CD8-positive, alpha-beta memory T cell (primary cell): ENCODE measurements at places on chromosomes 12 and 14.

- H3K4me1 ChIP-seq: no peaks in the 10 kb centered on the region
- H3K4me3 ChIP-seq: no peak overlapping the region
- H3K36me3 ChIP-seq: no peaks in the 10 kb centered on the region
- no peak for DNase-seq
- no peak overlapping the region for H3K27ac ChIP-seq
These were observed 297.0 kb downstream of the SSPN start for GRCh38 chr12:26492406-26492805.

DNA sequence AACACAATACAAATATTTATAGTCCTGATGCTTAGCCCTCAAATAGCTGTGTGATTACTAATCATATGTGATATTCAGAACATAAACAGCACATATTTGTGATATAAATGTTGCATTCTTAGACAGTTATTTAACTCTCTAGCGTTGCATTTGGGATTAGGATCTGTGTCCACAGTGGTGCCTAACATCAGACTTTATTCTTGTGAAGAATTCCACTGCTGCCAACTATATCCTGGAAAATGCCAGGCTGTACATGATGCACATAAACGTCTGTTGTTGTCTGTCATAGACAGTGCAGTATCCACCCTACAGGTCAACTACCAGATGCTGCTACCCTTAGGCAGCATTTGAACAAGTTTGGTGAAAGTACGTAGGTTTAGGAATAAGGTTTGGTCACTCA is 39.0 kb downstream of the SLC38A4 start:
- H3K36me3 ChIP-seq: no peaks in the 10 kb centered on the region
- no peak for DNase-seq
- H3K4me1 ChIP-seq: no peaks in the 10 kb centered on the region
- H3K27ac ChIP-seq: no peak overlapping the region
- no peak overlapping the region for H3K4me3 ChIP-seq

DNA sequence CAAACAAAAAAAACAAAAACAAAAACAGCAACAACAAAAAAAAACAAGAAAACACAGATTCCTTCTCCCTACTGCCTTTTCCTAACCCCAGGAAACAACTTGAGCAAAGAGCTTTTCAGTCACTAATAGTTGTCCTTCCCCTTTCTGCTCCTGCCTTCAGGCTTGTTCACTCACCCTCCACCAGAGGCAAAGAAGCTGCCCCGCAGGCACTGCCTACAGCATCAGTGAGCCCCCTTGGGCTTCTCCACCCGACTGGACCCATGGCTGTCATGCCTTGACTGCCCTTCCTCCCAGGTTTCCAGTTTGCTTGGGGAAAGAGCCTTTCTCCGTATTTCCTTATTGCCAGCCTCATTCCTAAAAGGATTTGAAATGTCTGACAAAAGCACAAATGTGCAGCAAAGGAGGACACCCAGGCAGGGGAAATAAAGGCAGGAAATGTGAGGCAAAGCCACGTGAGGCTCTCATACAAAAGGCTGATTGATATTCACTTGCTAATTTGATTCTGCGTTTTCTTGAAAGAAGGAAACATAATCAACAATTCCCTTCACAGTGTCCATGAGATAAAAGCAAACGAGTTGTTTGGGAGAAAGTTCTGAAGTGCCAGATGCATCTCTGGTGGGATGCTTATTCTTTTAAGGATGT is 85.7 kb downstream of the GPATCH2L start:
- DNase-seq: no peak
- no peaks in the 10 kb centered on the region for H3K4me1 ChIP-seq
- H3K4me3 ChIP-seq: no peak overlapping the region
- no peaks in the 10 kb centered on the region for H3K36me3 ChIP-seq

- H3K4me1 ChIP-seq: peaks cover 20% of the 10 kb centered on the region
- DNase-seq: no peak
- no peak overlapping the region for H3K4me3 ChIP-seq
- no peaks in the 10 kb centered on the region for H3K27me3 ChIP-seq
- no peaks in the 10 kb centered on the region for H3K36me3 ChIP-seq
- H3K27ac ChIP-seq: no peak overlapping the region
These were observed 88.4 kb upstream of the PARP11 start for GRCh38 chr12:3961591-3961990.

DNA sequence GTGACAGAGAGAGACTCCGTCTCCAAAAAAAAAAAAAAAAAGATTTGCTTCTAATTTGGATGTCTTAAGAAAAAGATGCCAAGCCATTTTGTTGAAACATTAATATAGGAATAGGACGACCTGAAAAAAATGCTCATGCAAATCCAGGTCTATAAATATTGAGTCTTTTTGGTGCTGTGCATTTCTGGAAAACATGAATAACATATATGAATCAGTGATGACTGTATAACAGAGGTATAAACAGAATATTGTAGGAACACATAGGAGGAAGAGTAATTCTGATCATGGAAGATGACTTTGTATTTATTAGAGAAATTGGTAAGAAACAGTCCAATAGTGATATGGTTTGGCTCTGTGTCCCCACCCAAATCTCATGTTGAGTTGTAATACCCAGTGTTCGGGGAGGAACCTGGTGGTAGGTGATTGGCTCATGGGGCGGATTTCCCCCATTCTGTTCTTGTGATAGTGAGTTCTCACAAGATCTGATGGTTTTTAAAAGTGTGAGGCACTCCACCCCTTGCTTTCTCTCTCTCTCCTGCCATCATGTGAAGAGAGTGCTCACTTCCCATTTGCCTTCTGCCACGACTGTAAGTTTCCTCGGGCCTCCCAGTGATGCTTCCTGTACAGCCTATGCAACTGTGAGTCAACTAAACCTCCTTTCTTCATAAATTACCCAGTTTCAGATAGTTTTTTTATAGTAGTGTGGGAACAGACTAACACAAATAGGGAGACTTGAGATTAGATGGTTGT is 3.0 kb upstream of the SRSF5 start:
- peaks cover 21% of the 10 kb centered on the region for H3K4me1 ChIP-seq
- no peak overlapping the region for H3K27ac ChIP-seq
- no peaks in the 10 kb centered on the region for H3K27me3 ChIP-seq
- no peak overlapping the region for H3K4me3 ChIP-seq
- DNase-seq: no peak

- no peak overlapping the region for H3K4me3 ChIP-seq
- no peak overlapping the region for H3K27ac ChIP-seq
These were observed 124.1 kb upstream of the MED13L start for GRCh38 chr12:116401565-116401964.

GRCh38 chr12:67784831-67785230 is 136.3 kb downstream of the DYRK2 start:
- H3K27ac ChIP-seq: no peak overlapping the region
- no peaks in the 10 kb centered on the region for H3K36me3 ChIP-seq
- DNase-seq: no peak
- H3K27me3 ChIP-seq: no peaks in the 10 kb centered on the region
- no peak overlapping the region for H3K4me3 ChIP-seq

- DNase-seq: no peak
- no peaks in the 10 kb centered on the region for H3K27me3 ChIP-seq
- H3K36me3 ChIP-seq: no peaks in the 10 kb centered on the region
- H3K4me3 ChIP-seq: no peak overlapping the region
- no peaks in the 10 kb centered on the region for H3K4me1 ChIP-seq
These were observed 1267.6 kb downstream of the SLC16A7 start for GRCh38 chr12:60863421-60863820.

GRCh38 chr12:106682594-106683234 is 91.8 kb upstream of the RIC8B start:
- no peak overlapping the region for H3K4me3 ChIP-seq
- no peaks in the 10 kb centered on the region for H3K36me3 ChIP-seq
- no peak for DNase-seq
- no peaks in the 10 kb centered on the region for H3K4me1 ChIP-seq

GRCh38 chr14:68961781-68962584 is 17.1 kb downstream of the ACTN1 start:
- no peaks in the 10 kb centered on the region for H3K27me3 ChIP-seq
- no peaks in the 10 kb centered on the region for H3K36me3 ChIP-seq
- H3K27ac ChIP-seq: no peak overlapping the region
- no peak for DNase-seq

GRCh38 chr14:93926873-93927799 is at the start of gene FAM181A:
TSS of gene FAM181A (plus strand) at chr14:93927344. CDS start at chr14:93928286, 942 bp downstream.
- H3K36me3 ChIP-seq: no peaks in the 10 kb centered on the region
- no peak for DNase-seq
- no peak within 1 kb of the TSS for H3K4me3 ChIP-seq
- no peaks in the 10 kb centered on the region for H3K4me1 ChIP-seq

DNA sequence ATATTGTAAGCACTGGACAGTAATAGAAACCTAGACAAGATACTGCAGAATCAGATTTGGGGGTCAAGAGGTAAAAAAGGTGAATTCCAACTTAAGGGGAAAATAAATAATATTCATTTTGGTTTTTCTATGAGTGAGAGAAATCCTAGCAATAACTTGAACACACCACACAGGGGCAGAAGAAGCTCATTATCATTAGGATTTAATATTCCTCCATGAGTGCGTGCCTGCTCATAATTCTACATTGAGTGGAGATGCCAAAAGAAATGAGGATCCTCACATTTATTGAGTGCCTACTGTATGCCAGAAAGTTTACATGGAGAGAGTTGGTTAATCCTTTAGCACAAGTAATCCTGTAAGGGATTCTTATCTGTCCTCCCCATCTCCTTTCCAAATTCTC is 40.5 kb upstream of the C14orf132 start:
- no peaks in the 10 kb centered on the region for H3K4me1 ChIP-seq
- H3K4me3 ChIP-seq: no peak overlapping the region
- DNase-seq: no peak
- peaks cover 7% of the 10 kb centered on the region for H3K27me3 ChIP-seq
- H3K27ac ChIP-seq: no peak overlapping the region

- no peak for DNase-seq
- no peak overlapping the region for H3K27ac ChIP-seq
- no peaks in the 10 kb centered on the region for H3K27me3 ChIP-seq
- H3K4me3 ChIP-seq: no peak overlapping the region
- H3K36me3 ChIP-seq: no peaks in the 10 kb centered on the region
These were observed 41.7 kb downstream of the SMIM41 start for GRCh38 chr12:52120951-52121823.

- H3K36me3 ChIP-seq: no peaks in the 10 kb centered on the region
- DNase-seq: no peak
- no peaks in the 10 kb centered on the region for H3K4me1 ChIP-seq
- no peak overlapping the region for H3K27ac ChIP-seq
These were observed 208.9 kb upstream of the MYL2 start for GRCh38 chr12:111129149-111129767.

DNA sequence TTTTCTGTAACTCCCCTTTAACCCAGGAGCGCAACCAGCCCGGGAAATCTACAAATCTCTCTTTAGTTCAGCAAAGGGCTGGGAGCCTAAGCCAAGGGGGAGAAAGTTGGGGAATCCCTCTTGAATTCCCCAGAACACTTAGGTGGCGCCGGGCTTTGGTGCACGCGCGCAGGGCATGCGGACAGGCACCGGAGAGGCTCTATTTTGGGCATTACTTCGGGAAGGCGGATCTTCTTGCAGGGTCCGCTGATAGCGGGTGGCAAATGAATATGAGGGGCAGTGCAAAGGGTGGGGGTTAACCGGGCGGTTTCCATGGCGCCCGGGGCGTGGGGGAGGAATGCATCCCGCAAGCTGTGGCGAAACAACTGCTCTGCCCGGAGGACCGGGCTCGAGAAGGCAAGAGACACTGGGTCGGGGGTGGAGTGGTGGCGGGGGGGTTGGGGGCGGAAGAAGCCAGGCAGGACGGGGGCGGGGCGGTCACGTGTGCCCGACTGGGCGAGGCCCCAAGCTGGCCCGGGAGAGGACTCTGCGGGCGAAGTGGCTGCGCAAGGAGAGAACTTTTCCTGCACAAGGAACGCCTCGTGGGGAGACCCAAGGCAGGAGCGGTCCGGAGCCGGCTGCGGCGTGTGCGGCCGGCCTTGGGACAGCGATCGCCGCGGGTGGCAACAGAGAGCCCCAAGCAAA is at the start of gene FLVCR2:
FLVCR2 (plus strand) TSS at position 519 of the 684 bp plus-strand sequence. CDS start 353 bp downstream, outside the sequence.
- peak within 1 kb of the TSS; percentile 21 for H3K27ac ChIP-seq
- H3K4me3 ChIP-seq: peak within 1 kb of the TSS; percentile 66
- H3K27me3 ChIP-seq: no peaks in the 10 kb centered on the region
- H3K4me1 ChIP-seq: peaks cover 9% of the 10 kb centered on the region
- DNase-seq: peak; percentile 35

- H3K27ac ChIP-seq: no peak overlapping the region
- H3K4me1 ChIP-seq: no peaks in the 10 kb centered on the region
- H3K36me3 ChIP-seq: no peaks in the 10 kb centered on the region
These were observed 274.7 kb downstream of the SLC6A15 start for GRCh38 chr12:84637926-84638325.

DNA sequence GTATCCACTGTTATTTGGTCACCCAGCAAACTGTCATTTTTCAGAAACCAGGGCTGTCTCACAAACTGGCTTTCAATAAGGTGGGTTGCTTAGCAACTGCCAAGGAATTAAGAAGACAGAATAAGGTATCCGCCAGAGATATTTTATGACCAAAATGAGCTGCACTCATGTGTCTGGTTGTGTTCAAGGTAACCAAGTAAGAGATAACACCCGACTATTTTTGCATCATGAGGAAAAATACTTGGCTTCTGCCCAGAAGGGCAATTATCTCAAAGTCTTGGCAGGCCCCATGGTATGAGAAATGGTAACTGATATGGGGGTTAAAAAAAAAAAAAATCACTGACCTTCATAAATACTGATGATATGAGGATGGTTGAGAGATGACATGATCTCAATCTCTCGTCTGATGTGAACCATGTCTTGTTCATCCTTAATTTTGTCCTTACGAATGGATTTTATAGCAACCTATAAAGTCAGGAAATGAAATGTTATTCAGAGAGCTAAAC is 32.6 kb downstream of the NUAK1 start:
- H3K27me3 ChIP-seq: no peaks in the 10 kb centered on the region
- H3K4me1 ChIP-seq: no peaks in the 10 kb centered on the region
- H3K27ac ChIP-seq: no peak overlapping the region
- no peak overlapping the region for H3K4me3 ChIP-seq
- H3K36me3 ChIP-seq: no peaks in the 10 kb centered on the region

DNA sequence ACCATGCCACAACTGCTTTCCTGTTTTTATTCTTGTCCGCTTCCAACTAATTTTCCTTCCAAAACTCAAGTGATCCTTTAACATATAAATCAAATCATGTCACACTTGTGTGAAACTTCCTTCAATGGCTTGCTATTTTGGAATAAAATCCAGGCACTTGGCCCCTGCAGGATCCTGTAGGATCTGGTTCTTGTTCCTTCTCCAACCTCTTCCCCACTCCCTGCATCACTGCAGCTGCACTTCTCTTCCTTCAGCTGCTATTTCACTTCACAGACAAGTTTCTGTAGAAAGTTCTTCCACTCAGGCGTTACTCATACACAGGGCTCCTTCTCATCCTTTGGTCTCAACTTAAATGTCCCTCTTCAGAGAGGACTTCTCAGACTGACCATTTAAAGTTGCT is 239.7 kb upstream of the BTG1 start:
- H3K4me3 ChIP-seq: no peak overlapping the region
- H3K4me1 ChIP-seq: peaks cover 16% of the 10 kb centered on the region
- H3K36me3 ChIP-seq: no peaks in the 10 kb centered on the region
- DNase-seq: no peak
- no peaks in the 10 kb centered on the region for H3K27me3 ChIP-seq
- no peak overlapping the region for H3K27ac ChIP-seq

DNA sequence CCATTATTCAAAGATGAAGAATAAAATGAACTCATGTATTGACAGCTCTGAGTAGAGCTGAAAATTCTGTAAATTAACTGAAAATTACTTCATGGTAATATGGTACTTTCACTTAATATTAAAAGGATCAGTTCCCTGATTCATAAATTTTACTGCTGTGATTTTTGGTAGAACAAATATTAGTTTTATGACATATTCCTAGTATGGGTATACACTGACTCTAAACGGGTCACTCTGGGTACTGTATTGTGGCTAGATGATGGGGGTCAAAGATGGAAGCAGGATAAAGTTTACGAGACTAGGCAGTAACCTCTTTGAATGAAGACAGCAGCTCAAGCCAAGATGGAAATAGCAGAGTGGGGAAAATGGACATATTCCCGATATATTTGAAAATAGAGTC is 135.5 kb downstream of the NUAK1 start:
- H3K27ac ChIP-seq: no peak overlapping the region
- no peak for DNase-seq
- no peaks in the 10 kb centered on the region for H3K36me3 ChIP-seq
